ENCODE measurements at places on chromosomes 11 and 22.

DNA sequence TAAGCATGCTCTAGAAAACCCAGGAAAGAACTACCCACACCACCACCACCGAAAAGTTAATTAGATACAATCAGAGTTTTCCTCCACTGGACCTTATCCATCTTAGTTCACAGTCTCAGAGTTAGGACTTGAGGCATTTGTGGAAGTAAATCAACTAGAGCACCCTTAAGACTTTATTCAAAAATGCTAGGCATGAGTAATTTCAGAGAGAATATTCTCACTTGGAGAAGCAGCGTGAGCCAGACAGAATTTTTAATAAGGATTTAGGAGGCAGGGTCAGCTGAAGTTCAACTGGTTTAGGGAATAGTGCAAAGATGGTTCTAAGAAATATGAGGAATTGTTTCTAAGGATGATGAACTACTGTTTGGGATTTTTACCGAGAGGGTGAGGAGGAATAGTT is 1.2 kb upstream of the OLFML1 start:
- no peak for DNase-seq

- no peak for DNase-seq
Measured at GRCh38 chr11:119476666-119477331, 53.8 kb upstream of the THY1 start.

DNA sequence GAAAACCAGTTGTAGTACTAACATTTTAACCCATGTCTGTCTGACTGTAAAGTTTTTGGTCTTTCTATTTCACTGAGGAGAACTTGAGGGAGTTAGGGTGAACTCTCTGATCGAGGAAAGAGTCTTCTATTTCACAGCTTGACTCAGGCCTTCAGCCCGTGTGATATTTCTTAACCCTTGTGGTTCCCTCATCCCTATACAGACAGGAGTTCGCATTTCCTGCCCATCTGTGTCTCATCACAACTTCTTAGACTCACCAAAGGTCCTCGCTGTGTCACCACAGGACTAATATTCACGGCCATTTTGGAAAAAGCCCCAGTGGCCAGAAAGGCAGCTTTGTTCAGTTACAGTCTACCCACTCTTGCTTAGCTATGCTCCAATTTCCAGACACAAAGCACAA is 172.8 kb downstream of the FAM181B start:
- no peak for DNase-seq

GRCh38 chr11:17801166-17801565 is 66.6 kb downstream of the KCNC1 start:
- no peak for DNase-seq

DNA sequence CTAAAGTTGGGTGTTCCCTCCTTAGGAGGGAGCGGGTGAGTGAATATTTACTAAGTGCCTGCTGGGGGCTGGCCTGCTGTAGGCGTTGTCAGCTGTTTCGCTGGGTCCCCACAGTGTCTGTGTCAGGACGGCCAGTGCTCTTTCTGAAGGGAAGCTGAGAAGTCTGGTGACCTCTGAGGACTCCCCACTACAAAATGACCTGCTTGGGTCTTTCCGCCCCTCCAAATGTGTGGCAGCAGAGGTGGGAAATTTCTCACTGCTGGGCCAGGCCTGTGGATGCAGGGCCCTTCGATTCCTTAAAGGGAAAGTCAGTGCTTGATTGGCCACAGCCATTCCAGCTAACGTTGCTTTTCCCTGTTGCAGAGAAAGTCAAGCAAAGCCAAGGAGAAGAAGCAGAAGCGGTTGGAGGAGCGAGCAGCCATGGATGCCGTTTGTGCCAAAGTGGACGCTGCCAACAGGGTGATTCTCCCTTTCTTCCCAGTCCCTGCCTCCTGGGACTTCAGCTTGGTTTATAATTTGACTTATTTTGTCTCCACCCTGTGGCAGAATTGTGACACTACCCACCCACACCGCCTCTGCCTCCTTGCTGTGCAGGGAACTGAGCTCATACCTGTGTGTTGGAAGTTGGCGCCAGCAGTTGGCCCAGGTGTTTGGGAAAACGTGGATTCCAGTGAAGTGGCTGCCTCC is 6.8 kb downstream of the NAA40 start:
- peak; percentile 39 for DNase-seq

- no peak for DNase-seq
Measured at GRCh38 chr11:105769627-105770026, 159.8 kb downstream of the GRIA4 start.

GRCh38 chr11:72235351-72236057 is 8.5 kb downstream of the PHOX2A start:
- no peak for DNase-seq

- no peak for DNase-seq
Measured at GRCh38 chr11:47257517-47258316, at the start of gene NR1H3. Gene NR1H3 (plus strand): TSS chr11:47257996. CDS start chr11:47259217, 1,221 bp downstream.

DNA sequence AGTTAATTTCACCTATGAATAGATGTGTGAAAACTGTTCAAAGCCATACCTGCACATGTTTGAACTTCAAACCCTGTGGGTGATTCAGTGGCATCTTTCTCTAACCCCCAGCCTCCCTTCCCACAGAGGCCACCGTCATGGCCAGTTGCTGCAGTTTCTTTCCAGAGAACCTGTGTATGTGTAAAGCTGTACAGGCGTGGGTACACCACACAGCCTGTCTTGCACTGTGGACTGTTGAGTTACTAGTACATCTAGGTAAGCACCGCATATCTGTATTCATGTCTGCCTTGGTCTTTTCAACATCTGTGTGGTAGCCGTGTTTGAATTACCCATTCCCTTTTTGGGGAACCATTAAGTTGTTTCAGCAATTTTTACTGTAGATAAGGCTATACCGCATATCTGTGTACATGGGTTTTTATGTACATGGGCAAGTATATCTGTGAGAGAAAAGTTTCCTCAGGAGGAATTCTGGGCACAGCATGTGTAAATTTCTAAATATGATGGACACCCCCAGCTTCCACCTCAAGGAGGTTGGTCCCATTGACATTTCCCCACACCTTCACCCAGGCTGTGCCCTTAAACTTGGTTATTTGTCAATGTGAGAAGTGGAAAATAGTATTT is 13.9 kb downstream of the NEAT1 start:
- DNase-seq = no peak

DNA sequence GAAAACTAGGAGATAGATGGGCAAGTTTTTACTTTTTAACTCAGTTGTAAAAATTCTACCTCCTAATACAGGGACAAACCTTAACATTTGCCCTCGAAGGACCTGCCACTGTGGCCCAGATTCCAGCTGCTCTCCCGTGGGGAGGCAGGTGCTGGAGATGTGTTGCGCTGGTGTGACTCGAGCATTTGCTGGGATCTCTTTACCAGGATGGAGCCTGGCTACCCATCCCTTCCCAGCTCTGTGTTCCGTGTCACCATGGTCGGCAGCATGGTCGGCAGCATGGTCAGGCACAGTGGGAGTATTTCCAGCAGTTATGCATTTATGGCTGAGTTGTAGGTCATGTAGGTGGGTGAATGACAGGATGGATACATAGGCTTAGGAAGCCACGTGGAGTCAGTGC is 41.1 kb downstream of the OTOG start:
- no peak for DNase-seq

- peak; percentile 52 for DNase-seq
Measured at GRCh38 chr11:95450547-95451123, 219.6 kb upstream of the SESN3 start.

- peak; percentile 12 for DNase-seq
Measured at GRCh38 chr11:43868852-43869567, 11.6 kb upstream of the ALKBH3 start.

DNA sequence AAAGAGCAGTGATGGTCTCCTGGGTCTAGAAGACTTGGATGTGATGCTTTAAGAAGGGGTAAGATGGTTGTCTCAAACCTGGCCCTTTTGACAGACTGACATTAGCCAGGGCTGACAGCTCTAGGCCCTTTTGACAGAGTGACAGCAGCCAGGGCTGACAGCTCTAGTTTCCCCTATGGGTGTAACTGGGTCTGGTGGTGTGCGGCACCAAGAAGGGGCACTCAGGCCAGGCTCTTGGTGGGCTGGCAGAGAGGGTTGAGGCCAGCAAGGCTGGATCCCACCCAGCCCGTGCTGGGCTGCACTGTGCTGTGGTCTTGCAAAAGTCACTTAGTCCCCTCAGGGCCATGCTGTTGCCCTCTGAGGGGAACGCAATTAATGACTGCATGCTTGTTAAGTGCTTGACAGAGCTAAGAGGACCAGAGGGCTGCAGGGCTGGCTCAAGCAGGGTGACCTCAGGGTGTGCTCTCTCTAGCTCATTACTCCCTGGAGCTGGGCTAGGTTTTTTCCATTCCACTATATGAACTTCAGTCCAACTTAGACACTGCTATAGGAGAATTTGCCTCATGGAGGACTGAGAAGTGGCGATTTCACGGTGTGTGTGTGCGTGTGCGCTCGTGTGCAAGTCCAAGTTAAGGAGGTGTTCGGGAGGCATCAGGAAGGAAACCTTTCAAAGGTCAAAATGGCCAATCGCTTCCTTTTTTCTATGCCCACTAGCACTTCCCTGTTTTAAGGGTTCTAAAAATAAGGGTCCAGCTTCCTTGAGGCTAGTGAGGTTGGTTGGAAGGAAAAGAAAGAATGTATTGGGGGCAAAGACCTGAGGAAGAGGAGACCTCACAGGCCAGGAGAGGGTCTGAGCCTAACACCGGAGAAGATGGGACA is 4.4 kb downstream of the UBASH3B start:
- DNase-seq = no peak

DNA sequence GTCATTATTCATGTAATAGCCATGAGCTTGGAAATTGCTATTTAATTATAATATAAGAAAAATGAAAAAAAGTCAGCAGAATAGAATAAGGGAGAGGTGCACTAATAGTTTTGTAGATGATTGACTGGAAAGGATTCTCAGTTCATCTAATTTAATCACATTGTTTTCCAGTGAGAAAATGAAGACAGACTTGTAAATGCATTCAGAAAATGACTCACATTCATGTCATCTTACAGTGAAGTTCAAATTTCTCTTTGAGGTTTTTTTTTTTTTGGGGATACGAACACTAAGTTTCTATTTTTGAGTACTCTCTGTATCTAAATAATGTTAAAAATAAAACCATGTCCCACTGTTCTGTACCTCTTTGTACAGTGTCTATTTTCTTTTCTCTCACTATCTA is 18.5 kb upstream of the OR4A16 start:
- no peak for DNase-seq

- DNase-seq = peak; percentile 94
Measured at GRCh38 chr11:76782531-76783293, 444 bp upstream of the TSKU start.

DNA sequence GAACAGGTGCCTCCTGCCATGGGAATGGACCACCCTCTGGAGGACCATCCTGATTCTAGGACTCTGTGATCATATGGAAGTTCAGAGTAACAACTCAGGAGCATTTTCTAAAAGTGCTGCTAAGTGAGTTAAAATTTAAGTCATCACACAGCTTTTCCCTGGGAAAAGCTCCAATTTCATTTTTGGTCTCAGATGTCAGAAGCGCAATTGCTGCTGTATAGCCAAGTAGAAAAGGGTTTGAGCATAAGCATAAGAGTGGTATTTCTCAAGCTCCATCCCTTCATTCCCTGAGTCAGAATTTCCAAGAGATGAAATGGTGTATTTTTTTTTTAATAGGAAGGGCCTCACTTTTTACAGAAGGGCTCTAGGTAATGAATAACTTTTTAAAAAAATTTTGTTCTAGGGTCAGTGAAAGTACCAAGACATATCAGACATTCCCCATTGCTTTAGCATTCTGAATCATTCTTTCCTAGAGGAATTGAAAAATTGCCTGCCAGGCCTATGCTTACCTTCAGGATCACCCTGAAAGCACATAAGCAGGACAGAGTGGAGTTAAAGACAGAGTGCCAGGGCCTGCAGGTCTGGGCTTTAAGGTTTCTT is 564.5 kb upstream of the ISX start:
- DNase-seq = no peak

DNA sequence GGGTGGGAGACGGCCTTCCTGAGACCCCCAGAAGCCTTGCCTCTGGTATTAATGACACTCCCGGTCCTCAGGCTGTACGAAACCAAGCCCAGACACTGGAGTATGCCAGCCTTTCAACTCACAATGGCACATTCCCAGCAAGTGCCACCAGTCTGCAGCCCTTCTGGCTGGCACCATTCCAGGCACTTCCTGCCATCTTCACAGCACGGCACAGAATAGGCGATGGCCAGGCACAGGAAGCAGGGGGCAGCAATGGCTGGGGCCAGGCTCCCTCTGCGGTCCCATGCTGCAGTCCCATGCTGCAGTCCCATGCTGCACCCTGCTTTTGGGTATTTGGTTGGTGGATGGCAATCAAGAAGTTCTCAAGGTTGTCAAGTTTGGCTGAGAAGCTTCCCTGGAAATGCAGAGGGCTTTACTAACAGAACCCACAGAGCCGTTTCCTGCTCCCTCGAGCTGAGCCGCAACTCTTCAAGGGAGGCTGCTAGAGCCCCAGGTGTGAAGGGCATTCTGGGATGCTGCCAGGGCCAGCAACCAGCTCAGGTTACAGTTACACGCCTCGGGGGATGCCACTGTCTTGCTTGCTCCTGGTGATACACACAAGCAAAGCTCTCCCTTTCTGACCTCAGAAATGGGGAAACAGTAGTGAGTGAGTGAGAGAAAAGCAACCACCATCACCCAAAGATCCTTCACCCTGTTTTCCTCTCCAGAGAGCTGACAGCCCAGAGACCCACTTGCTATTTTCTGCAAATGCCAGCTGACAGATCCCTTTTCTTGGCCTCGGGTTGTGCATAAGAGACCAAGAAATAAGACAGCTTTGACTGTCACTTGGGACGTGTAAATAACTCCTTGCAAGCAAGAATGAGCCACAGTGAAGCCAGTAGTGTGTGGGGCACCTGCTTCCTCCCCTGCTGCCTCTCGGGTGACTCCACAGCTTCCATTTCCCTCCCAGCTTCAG is 23.9 kb downstream of the LRFN4 start:
- no peak for DNase-seq

GRCh38 chr11:107953446-107953845 is 25.2 kb downstream of the RAB39A start:
- no peak for DNase-seq

DNA sequence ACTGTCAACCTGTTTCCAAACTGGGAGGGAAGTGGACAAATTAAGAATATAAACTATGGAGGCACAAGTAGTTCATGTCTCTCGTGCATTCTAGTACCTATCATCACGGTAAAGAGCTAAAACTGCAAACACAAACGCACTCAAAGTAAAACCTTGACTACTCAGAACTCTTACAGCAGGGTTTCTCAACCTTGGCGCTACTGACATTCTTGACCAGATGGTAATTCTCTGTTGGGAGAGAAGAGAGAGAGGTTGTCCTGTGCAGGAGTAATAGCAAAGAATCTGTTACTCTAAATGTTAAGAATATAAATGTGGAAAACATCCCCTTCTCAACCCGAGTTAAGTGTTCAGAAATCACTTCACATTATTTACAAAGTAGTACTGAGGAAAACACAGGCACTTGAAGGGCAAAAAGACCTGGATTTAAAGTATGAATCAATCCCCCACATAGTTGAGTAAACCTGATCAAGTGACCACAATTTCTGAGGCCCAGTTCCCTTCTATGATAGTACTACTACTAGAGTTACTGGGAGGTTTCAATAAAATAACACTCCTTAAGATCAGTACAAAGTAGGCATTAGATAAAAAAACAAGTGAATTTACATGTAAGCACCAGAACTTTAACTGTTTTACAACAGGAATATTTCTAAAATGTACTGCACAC is 73.1 kb upstream of the ARHGAP32 start:
- DNase-seq = no peak

- no peak for DNase-seq
Measured at GRCh38 chr11:61571337-61571736, 9.5 kb downstream of the SYT7 start.

GRCh38 chr11:13105237-13105844 is 96.2 kb downstream of the RASSF10 start:
- no peak for DNase-seq
